ENCODE measurements at places on chromosomes 3 and 15.
A peak's percentile ranks its signal among the peaks of the same experiment; 100 is the strongest.

DNA sequence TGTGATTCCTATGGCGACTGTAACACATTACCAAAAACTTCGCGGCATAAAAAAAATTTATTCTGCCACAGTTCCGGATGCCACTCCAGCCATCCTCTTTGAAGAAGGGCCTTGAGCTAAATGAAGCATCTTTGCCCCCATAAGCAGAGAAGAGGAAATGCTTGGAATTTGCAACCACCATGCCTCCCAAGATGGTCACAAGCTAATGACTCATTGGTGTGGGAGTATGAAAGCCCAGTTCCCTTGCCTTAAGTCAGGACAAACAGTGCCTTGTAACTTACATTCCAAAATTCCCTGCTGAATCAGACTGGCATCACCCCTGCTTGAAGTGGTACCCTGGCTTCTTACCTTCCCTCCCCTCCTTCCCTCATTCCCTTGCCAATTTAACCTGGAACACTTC lies 1077.4 kb downstream of the EPHA3 start:
- DNase-seq, result no peak

DNA sequence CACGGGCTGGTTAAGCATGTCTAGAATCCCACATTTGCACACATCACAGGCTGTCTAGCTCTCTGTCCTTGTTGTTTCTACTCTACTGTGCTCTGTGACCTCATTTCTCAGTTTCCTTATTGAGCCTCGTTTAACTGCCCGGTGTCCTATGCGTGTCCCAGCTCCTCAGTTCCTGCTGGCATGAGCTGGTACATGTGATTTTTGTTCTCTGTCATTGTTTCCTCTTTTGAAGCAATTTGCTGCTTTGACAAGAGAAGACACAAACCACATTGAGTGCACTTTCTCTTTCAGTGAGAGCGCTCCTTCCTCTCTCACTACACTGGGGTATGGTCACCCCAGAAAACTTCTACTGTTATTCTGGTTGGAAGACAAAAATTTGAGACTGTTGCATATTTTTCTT lies 563.5 kb downstream of the PDCD6IP start:
- no peak for DNase-seq

GRCh38 chr3:146470425-146470990 lies 1.1 kb upstream of the PLSCR2 start:
- DNase-seq, result no peak

- DNase-seq, result no peak
Measured at GRCh38 chr3:123130079-123130750, 63.4 kb downstream of the PDIA5 start.

- DNase-seq, result no peak
Measured at GRCh38 chr15:80978685-80979329, 10.8 kb downstream of the MESD start.

GRCh38 chr3:67529337-67529736 lies 125.1 kb downstream of the SUCLG2 start:
- DNase-seq, result no peak

DNA sequence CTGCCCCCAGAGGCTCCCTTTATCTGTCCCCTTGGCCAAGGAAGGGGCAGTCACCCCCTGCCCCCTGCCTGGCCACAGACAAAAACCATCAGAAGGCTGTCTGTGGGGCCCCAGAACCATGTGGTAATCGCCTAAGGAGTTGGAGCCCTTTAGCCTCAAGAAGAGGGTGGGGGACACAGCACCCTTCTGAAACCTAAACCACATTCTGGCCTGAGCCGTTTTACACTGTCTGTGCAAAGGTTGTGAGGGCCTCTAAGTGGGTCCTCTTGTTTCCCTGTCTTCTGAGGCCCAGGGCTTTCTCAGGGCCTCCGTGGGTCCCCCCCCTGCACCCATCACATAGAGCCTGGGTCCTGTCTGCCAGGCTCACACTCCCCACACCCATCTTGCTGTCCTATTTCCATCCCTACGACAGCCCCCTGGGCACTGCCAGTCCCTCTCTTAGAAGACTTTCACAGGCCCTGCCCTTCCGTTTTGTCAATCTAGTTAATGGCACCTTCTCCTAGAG lies 17.9 kb upstream of the RPUSD3 start:
- DNase-seq, result no peak

DNA sequence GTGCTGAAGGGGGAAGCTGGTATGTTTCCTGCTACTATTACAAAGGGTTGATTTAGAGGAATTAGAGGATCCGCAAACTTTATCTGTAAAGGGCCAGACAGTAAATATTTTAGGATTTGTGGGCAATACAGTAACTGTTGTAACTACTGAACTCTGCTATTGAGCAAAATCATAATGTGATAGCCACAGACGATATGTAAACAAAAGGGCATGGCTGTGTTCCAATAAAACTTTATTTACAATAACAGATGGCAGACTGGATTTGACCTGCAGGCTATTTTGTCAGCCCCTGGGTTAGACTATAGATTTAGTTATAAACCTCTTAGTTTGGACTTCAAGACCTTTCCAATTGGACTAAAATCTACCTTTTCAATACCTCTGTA lies 27.8 kb upstream of the KCNMB2 start:
- DNase-seq, result no peak

GRCh38 chr15:78244101-78244500 lies 9.7 kb upstream of the ACSBG1 start:
- no peak for DNase-seq

DNA sequence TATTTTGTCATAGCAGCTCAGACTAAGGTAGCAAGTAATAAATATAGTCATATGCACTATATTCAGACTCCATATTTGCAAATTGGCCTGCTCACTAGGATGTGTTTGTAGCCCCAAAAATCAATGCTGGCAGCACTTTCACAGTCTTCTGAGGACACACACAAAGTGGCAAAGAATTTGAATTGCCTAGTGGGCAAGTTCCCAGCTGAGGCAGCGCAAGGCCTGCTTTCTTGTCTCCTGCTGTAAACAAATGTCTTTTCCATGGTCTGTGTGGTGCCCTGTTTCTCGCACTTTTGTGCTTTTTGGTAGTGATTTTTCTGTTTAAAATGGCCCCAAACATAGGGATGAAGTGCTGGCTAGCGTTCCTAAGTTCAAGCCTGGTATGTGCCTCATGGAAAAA lies 416.0 kb downstream of the OCA2 start:
- no peak for DNase-seq

DNA sequence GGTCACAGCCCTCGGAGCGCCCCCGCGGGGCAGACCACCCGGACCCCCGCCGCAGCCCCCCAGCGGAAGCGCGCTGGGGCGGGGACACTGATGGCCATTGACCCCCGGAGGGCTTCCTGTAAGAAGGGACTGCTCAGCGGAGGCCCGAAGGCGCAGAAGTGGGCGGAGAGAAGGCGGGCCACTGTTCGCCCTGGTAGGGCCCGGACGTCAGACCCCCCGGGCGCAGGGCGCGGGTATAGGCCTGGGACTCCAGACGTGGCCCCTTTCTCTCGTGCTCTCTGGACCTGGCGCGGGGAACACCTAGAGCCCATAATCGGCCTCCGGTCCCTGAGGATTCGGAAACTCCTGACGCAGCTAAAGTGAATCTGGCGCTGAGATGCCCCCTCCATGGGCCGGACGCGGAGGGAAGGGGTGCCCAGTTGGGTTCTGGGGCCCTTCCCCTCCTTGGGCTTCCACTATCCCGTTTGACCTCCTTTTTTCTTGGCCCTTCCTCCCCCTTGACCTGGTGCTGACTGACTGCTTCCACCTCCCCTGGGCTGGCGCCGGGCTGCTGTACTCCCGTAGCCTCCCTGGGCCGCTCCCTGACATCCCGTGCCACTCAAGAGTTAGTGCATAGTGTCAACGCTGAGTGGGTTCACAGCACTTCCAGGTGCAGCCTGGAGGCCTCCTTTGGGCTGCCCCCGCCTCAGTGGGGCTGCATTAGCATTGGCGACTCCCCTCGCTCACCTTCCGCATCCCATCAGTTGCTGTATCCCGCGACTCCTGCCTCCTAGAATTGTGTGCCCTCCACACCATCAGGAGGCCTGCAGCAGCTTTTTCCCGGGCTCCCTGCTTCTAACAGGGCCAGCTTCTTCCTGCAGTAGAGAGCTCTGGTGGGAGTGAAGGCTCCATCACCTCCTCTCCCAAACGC lies 694 bp downstream of the ABTB1 start:
- DNase-seq, result peak; percentile 44

GRCh38 chr3:177419904-177420601 lies 222.8 kb upstream of the TBL1XR1 start:
- DNase-seq, result no peak

GRCh38 chr3:160027541-160028195 lies 39.0 kb downstream of the IL12A start:
- DNase-seq, result no peak

- DNase-seq, result no peak
Measured at GRCh38 chr3:24420224-24420623, 74.4 kb downstream of the THRB start.

All from activated T-helper 1 cell treated with Interleukin-2 at 50 U/mL for 16 hours (primary cell).